ENCODE measurements at places on chromosomes 7 and 10. TPM values are rescaled to one million over a fixed set of nuclear protein-coding genes. Genes with fewer than 3 reads are reported as not detected.
A peak's percentile ranks its signal among the peaks of the same experiment; 100 is the strongest.

The HPSE2 gene
- not detected for total RNA-seq

The FEZF1 gene
- total RNA-seq = not detected

The FKBP6 gene
- not detected for total RNA-seq

GRCh38 chr7:16619979-16620408, 25.6 kb downstream of the ANKMY2 start:
- peak; percentile 25 for DNase-seq
- H3K36me3 ChIP-seq = peaks cover 34% of the 10 kb centered on the region
- H3K27me3 ChIP-seq = no peaks in the 10 kb centered on the region
- peak overlapping the region; percentile 83 for H3K27ac ChIP-seq

GRCh38 chr10:35910234-35910633, 268.1 kb upstream of the FZD8 start:
- DNase-seq = no peak
- no peaks in the 10 kb centered on the region for H3K36me3 ChIP-seq
- peaks cover 1% of the 10 kb centered on the region for H3K27me3 ChIP-seq
- H3K4me3 ChIP-seq = no peak overlapping the region
- H3K27ac ChIP-seq = no peak overlapping the region

- peaks cover 5% of the 10 kb centered on the region for H3K27me3 ChIP-seq
- no peak overlapping the region for H3K27ac ChIP-seq
- H3K4me1 ChIP-seq = no peaks in the 10 kb centered on the region
- no peak overlapping the region for H3K4me3 ChIP-seq
Observed at GRCh38 chr10:58003945-58004344, 263.7 kb downstream of the IPMK start.

DNA sequence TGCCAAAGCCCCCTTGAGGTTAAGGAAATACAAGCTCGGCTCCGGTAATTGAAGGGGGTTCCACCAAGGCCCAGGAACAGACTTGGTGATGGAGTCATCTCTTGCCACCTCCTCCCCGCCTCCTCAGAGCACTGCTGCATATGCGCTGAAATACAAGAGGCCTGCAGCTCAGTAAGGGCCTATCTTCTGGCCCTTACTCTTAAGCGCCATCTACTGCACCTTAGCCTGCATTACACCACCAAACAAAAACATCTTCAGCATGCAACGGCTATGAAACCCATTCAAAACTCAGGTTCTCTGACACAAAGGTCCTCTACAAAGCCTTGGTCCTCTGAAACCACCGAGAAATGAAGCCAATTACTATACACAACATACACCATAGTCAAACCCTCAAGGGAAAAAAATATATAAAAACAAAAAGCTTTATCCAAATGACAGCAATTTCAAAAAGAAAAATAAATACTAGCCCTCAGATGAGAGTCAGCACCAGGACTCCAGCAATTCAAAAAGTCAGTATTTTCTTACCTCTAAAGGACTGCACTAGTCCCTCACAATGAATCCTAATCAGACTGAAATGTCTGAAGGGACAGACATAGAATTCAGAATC, 176.8 kb upstream of the TBX20 start:
- no peak overlapping the region for H3K4me3 ChIP-seq
- no peaks in the 10 kb centered on the region for H3K36me3 ChIP-seq
- H3K4me1 ChIP-seq = no peaks in the 10 kb centered on the region
- H3K27ac ChIP-seq = no peak overlapping the region
- peaks cover 14% of the 10 kb centered on the region for H3K27me3 ChIP-seq
- DNase-seq = peak; percentile 33

DNA sequence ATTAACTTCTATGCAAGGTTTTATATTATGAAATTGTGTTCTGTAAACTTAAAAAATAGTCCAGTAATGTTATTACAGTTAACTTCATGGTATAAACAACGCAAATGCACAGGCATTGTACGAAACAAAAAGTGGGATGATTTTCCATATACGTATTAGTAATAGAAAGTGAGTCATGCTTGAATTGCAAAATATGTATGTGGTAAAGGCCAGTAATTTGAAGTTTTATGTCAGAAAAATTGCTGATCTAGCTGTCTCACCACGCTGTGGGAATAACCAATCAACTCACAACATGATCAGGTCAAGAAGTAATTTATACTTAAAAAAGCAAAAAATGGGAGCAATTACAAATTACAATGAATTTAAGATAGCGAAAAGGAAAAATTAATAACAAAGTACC, 37.0 kb upstream of the GLI3 start:
- H3K4me1 ChIP-seq = peaks cover 4% of the 10 kb centered on the region
- H3K4me3 ChIP-seq = no peak overlapping the region
- H3K27me3 ChIP-seq = peaks cover 18% of the 10 kb centered on the region

DNA sequence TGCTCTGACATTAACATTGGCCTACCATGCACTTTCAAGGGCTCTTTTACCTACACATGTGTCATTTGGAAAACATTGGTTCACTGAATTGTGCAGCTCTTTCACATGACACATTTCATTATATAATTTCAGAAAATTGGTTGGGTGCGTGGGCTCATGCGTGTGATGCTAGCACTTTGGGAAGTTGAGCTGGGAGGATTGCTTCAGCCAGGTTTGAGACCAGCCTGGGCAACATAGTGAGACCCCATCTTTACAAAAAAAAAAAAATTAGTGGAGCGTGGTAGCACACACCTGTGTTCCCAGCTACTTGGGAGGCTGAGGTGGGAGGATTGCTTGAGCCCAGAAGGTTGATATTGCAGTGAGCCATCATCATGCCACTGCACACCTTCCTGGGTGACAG, 3.9 kb downstream of the TASOR2 start:
- H3K4me1 ChIP-seq = peaks cover 64% of the 10 kb centered on the region
- H3K4me3 ChIP-seq = no peak overlapping the region
- H3K27me3 ChIP-seq = no peaks in the 10 kb centered on the region

- no peak overlapping the region for H3K27ac ChIP-seq
- no peak for DNase-seq
- no peaks in the 10 kb centered on the region for H3K36me3 ChIP-seq
- no peaks in the 10 kb centered on the region for H3K27me3 ChIP-seq
- H3K4me3 ChIP-seq = no peak overlapping the region
- no peaks in the 10 kb centered on the region for H3K4me1 ChIP-seq
Observed at GRCh38 chr7:68807666-68808065, 790.6 kb upstream of the AUTS2 start.

GRCh38 chr7:134084488-134085144, 42.5 kb upstream of the LRGUK start:
- H3K27ac ChIP-seq = no peak overlapping the region
- H3K36me3 ChIP-seq = peaks cover 5% of the 10 kb centered on the region
- DNase-seq = no peak
- H3K4me1 ChIP-seq = no peaks in the 10 kb centered on the region
- no peak overlapping the region for H3K4me3 ChIP-seq
- H3K27me3 ChIP-seq = no peaks in the 10 kb centered on the region

Data from activated CD4-positive, alpha-beta T cell treated with anti-CD3 and anti-CD28 coated beads for 36 hours (primary cell).